NB4 (cell line): ENCODE measurements at places on chromosomes 1 and 21.

DNA sequence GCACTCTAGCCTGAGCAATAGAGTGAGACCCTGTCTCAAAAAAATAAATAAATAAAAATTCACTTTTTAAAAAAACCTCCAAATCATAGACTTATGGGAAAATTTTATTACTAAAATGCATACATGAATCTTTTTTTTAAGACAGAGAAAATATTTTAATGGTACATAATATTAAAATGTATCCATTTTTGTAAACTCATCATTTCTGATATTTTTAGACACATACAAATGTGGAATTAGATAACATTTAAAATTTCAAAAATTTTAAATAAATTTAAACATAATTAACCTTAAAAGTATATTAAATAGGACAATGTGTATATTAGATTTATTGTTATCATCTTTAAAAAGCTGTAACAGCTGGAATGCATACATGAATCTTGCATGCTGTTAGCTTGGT is 33.9 kb downstream of the SMAP2 start:
- no peak for DNase-seq

DNA sequence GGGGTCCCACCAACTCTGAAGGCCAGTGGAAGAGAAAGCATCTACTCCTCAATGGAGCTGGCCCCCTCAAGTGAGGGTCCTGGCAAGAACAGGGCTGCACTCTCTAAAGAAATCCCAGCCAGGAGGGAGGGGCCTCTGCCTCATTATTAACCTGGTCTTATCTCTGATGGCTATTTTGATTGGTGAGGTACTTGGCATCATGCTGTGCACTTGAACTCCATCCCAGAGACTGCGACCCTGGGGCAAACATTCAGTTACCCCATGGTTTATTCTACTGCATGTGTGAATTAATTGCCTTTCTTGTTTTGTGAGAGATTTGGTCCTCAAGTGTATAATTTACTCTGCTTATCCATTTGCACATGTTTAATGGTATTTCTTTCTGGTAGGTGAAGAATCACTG is 55.0 kb upstream of the ETV3 start:
- no peak for DNase-seq

GRCh38 chr1:162113419-162113818 is 43.9 kb downstream of the NOS1AP start:
- peak; percentile 4 for DNase-seq

- DNase-seq, result no peak
These were observed 31.6 kb upstream of the DNAJC6 start for GRCh38 chr1:65277605-65278347.

GRCh38 chr1:232271991-232272589 is 357.8 kb downstream of the SIPA1L2 start:
- DNase-seq, result peak; percentile 92

GRCh38 chr1:5716126-5716525 is 276.1 kb downstream of the NPHP4 start:
- no peak for DNase-seq

DNA sequence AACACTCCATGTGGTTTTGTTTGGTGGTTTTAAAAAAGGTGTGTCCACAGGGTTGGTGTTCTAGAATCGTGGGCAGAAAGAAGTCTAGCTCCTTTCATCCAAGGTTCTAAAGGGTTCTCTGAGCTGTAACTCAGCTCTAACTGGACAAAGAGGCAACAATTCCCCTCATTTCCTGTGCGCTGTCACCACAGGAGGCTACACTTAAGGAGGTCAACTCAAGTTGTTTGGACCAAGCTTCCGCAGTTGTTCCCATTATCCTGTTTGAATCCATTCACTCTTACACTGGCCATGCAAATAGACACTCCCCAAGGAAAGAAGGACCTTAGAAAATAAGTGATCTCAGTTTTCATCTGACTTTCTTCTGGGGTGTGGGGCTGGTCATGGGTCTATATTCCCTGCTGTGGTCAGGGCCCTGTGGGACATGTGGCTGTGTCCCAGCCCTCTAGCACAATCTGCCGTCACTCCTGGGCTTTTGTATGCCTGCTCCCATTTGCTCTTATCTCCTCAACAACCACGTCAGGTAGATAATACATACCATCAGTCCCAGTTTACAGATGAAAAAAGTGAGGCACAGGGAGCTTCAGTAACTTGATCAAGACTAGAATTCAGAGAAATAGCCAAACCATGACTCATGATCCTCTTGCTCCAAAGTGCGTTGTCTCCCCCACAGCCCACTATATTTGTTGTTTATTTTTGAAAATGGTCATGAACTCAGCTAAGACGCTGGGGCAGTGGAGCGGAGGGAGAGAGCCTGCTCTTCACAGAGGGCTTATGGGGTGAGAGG is 103.6 kb downstream of the RHOU start:
- DNase-seq, result peak; percentile 16

DNA sequence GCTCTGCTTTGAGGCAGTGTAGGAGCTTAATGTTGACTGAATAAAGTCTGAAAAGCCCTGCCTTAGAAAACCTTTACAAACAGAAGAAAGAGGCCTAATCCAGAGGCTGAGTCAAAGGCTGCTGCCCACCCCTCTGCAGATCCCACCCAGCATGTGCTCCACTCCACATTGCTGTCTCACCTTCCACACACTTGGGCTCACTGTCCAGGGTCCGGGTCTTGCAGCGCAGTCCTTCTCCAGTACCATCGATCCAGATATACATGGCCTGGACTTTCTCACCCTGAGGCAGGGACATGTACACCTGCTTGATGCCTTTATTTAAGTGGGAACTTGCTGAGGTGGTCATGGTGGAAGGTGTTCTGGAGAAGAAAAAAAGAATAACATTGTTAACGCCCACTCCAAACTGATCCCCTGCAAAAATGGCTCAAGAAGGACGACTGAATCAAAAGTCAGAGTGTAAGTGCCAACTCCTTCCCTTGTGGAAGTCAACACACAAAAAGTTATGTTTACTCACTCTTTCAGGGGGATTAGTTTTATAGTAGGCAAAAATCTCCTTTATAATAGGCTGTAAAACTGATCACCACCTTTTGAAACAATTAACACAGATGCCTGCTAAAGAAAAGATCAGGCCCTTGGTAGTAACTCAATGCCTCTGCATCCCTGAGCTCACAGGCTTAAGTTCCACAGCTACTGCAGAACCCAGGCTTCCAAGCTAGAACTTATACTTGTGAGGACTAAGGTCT is 3.0 kb downstream of the GLUL start:
- no peak for DNase-seq

DNA sequence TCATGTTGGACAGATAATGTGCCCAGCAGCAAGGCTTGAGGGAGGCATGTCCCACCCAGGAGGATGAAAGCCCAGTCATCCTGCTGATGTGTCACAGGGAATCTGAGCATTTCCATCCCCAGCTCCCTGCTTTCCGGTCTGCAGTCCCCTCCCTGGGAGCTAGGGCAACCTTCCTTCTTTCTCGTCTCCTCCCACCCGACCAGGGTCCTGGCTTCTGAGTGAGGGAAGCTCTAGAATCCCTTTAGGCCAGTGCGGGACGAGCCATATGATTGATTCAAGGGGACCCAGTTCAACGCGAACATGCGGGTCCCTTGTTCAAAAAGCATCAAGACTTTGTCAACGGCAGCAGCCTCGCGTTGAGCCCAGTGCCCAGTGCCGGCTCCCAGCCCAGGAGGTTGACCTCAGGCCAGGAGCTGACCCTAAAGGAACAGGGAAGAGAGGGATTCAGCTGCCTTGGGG is 96.7 kb upstream of the TMPRSS2 start:
- DNase-seq, result no peak

- no peak for DNase-seq
These were observed 41.7 kb downstream of the ERI3 start for GRCh38 chr1:44313265-44313918.

- no peak for DNase-seq
These were observed 44.0 kb downstream of the ODF2L start for GRCh38 chr1:86352086-86352485.

GRCh38 chr1:206829282-206829681 is 36.1 kb upstream of the IL20 start:
- DNase-seq, result no peak

DNA sequence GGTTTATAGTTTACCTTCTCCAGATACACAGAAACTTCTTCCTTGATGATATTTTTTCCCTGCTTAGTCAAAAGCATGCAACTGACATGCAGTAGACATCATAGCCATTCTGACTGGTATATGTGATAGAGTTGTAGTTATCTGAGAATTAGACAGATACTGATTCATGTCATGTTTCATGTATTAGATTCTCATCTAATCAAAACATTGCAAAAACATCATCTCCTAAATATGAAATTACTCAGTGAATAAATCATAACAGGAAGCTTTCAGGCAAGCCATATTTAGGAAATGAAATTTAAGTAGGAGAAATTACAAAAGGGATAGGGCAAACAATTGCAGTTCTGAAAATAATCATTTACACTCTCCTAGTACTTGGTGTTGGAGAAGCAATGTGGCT is 38.4 kb upstream of the ASB17 start:
- no peak for DNase-seq

GRCh38 chr1:70220517-70221237 is 503 bp upstream of the SRSF11 start:
- DNase-seq, result peak; percentile 6

DNA sequence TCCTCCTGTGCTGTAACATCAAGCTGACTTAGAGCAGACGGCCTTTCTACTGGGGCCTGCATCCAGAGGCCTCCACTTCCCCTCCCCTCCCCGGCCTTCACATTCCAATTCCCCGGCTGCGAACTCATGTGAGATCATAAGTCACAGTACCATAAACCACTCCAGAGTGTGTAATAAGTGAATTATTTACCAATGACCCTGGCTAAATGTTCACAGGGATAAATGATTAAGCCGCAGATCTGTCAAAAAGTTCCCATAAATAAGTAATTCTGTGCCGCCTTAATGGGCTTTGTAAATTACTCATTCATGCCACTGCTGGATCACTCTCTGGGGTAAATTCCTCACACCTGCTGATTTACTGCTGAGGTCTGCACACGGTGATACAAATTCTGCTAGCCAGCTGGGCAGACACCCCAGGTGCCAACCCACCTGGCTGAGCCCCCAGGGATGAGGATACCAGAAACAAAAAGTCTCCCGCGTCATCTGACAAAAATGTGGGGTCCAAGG is 27.4 kb upstream of the KIRREL1 start:
- no peak for DNase-seq

GRCh38 chr1:118223426-118223825 is 38.4 kb upstream of the SPAG17 start:
- DNase-seq, result peak; percentile 16

GRCh38 chr1:162215902-162216301 is 146.4 kb downstream of the NOS1AP start:
- no peak for DNase-seq

- no peak for DNase-seq
These were observed 91.2 kb downstream of the AJAP1 start for GRCh38 chr1:4745560-4745959.

- peak; percentile 71 for DNase-seq
These were observed 24.8 kb upstream of the THEM4 start for GRCh38 chr1:151934048-151934493.

DNA sequence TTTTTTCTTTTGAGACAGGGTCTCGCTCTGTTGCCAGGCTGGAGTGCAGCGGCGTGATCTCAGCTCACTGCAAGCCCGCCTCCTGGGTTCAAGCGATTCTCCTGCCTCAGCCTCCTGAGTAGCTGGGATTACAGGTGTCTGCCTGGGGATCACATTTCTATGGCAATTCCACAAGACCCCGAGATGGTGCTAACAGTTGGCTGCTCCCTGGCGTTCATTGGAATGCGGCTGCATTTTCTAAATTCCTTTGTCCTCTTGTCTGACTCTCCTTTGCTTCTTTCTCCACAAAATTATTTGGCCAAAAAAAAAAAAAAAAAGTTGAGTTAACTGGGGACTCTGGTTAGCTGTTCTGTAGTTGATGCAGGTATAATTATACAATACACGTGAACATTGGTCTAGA is 176.4 kb downstream of the ETS2 start:
- no peak for DNase-seq

DNA sequence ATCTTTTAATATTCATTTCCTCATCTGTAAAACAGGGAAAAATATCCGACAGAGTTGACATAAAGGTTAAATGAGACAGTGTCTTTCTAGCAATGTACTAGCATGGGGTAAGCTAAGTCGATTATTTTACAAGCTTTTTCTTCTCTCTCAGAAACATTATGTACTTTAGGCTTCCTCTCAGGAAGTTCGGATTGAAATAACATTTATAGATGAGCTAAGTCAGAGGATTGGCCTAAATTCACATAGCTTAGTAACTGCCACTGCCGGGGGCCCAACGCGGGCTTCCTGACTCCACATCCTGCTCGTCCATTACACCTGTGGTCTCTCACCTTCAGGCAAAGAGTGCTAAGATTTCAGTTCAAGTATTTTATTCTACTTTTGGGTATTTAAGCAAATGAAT is 462.3 kb upstream of the NFIA start:
- DNase-seq, result no peak

DNA sequence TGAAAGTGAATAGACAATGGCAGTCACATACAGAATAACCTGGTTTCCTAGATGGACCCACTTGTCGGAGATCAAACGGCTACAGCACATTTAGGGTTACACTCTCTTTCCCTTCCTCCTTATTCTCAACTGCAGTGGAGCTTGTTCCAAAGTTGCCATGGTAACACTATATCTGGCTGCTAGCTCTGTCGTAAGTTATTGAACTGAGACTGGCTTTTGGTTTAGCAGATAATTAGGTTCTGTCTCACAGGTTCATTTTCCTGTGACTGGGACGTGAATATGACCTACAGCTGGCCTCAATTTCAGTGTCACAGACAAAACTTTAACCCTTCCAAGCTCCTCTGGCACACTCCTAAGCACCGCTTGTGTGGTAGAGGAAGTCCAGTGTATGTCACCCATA is 875.8 kb downstream of the USP25 start:
- DNase-seq, result no peak

GRCh38 chr1:195345149-195345548 is 1263.1 kb downstream of the KCNT2 start:
- no peak for DNase-seq

DNA sequence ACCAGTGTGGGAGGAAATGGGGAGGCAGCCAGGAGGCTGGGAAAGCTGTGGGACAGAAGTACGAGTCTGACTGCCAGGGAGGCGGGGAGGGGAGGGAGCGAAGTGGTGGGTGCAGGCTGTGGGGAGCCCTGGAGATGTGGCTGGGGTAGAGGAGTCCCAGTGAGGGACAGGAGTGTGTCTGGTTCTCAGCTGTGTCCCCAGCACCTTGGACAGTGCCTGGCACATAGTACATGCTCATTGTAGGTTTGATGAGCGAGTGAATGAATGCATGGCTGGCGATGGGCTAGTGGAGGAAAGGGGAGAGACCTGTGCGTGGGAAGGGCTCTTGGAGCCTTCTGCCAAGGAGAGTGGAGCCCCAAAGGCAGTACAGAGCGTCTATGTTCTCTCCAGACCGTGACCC is 104.1 kb downstream of the SIK1 start:
- DNase-seq, result peak; percentile 23
